Stimulated activated CD4-positive, alpha-beta T cell treated with anti-CD3 and anti-CD28 coated beads, TNF-alpha, amount 100 ng/mL, for 48 hours (primary cell): ENCODE measurements at places on chromosomes 6 and 20.

GRCh38 chr6:3239110-3239830, 11.8 kb upstream of the TUBB2B start:
- no peak for DNase-seq

- DNase-seq = no peak
These were observed 659 bp downstream of the SLC35F1 start for GRCh38 chr6:117907601-117908245.

- DNase-seq = no peak
These were observed 878 bp upstream of the HLA-DMA start for GRCh38 chr6:32953775-32954174.

DNA sequence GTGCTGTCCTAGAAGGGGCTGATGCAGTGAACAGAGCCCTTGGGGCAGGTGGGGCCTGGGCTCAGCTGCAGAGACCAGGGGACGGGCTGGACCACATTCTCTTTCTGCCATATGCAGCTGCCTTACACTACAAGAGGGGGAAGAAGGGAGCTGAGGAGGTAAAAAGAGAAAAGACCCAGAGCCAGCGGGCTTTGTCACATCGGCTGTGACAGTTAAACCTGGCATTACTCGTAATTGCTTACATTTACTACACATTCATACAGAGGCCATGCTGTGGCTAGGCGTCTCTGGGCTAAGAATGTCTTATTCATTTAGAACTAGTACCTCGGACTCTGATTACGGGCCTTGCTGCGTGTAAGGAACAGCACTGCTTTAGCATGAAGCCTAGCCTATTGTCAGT, 12.8 kb upstream of the MAS1L start:
- no peak for DNase-seq

DNA sequence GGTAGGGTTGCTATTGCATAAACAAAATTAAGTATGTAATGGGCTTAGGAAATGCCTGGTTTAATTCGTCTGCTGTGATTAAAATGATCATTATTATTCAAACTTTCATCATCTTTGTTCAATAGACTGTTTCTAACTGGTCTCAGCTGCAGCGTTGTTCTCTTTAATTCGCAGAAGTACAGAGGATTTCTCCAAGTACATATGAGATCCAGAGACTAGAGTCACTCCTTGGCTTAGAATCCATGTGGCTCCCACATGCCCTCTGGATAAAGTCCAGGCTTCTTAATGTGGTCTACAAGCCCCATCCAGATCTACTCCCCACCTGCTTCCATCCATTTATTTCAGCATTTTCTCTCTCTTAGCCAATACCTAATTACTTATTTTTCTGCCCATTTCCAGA, 1.1 kb upstream of the ZBTB24 start:
- no peak for DNase-seq

GRCh38 chr6:73747289-73747688, 51.3 kb downstream of the CD109 start:
- DNase-seq = no peak

- DNase-seq = no peak
These were observed 83.3 kb downstream of the HIVEP2 start for GRCh38 chr6:142861711-142862110.

DNA sequence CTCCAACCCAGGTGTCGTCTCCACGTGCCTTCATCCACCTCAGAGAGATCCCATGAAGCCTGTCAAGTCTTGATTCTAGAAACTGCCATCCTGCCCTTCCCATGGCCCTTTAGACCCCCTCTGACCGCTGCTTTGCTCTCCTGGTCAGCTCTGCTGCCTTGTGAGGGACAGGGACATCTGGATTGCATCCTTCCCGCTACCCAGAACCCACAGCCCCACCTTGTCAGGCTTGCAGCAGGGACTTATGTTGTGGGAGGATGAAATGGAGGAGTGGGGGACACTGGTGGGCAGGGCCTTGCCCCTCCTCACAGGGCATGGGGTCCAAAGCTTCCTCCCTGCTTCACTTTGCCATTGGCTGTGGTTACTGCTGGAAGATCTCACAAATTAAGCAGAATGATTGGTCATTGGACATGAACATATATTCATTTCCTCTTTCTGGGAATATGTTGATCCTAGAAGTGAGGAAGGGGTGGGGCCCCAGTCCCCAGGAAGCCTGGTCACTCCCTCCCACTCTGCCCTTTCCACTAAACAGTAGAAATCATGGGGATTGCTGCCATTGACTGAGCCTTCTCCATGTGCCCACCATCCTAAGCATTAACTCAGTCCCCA, 4.5 kb downstream of the GLP1R start:
- no peak for DNase-seq

- no peak for DNase-seq
These were observed 103.1 kb upstream of the RIN2 start for GRCh38 chr20:19654921-19655320.

DNA sequence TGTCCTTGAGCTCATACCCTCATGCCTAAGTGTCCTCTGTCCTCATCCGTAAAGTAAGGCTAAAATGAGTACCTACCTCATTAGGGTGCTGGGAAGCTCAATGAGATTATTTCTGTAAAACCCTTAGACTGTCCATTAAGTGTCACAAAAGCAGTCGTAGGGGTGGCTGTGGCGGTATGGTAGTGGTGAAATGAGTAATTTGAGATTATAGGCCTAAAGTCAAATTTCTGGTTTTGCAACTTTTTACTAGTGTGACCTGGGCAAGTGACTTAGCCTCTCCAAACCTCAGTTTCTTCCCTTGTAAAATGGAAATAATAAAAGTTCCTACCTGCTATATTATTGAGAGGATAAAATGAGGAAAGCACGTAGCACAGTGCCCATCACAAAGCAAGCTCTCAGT, 148.2 kb upstream of the AKAP12 start:
- DNase-seq = no peak

DNA sequence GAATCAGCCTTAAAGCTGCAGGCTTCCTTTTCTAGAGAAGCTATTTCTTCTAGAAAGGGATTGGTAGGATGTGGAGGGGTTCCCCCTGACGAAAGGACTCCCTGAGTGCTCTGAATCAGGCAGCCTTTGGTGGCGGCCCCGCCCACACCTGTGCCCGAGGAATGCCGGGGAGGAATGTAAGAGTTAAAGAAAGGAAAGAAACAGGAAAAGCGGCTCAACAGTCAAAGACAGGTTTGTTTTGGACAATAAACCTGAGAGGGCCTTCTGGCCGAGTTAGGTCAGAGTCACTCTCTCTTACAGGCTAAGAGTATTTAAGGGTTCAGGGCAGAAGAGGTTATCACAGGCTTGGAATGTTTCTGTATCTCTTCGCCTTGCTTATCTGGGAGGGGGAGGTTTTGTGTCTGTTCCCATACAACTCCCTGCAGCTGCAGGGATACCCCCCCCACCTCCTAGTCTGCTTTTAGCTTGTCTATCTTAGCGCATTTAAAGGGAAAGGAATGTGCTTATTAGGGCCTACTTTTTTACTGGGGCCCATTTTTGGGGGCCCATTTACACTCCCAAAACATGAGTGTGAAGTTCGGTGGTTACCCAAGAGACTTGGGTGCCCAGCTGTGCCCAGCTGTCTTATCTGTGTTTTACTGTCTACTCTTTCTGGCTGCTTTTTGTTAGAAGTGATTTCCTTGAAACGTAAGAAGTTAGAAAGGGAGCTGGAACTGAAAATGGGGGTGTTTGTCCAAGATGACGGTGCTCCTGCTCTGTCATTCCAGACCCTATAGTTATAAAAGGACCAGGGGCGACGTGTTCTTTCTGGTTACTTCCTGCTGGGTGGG, 32.8 kb downstream of the DYNLT1 start:
- DNase-seq = no peak

GRCh38 chr20:51529081-51529681, 13.3 kb downstream of the NFATC2 start:
- peak; percentile 67 for DNase-seq

DNA sequence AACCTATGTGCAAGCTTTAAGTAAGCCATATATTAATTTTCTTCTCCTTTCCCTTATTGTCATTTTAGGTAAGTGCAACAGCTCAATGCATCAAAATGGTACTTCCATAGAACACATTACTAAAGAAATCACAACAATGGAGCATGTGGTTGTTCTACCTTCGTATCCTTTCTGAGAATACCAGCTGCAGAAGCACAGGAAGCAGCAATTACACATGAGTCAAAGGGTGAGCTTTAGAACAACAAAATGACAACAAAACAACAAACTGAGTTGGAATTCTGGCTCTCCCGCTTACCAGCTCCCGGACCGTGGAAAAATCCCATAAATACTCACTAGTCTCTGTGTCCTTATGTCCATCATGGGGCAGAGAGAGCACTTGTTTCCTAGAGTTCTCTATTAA, 108.9 kb downstream of the BCAS1 start:
- DNase-seq = no peak

- DNase-seq = no peak
These were observed 13.9 kb downstream of the MCM9 start for GRCh38 chr6:118921084-118921483.

GRCh38 chr20:40583636-40584035, 105.4 kb downstream of the MAFB start:
- no peak for DNase-seq

DNA sequence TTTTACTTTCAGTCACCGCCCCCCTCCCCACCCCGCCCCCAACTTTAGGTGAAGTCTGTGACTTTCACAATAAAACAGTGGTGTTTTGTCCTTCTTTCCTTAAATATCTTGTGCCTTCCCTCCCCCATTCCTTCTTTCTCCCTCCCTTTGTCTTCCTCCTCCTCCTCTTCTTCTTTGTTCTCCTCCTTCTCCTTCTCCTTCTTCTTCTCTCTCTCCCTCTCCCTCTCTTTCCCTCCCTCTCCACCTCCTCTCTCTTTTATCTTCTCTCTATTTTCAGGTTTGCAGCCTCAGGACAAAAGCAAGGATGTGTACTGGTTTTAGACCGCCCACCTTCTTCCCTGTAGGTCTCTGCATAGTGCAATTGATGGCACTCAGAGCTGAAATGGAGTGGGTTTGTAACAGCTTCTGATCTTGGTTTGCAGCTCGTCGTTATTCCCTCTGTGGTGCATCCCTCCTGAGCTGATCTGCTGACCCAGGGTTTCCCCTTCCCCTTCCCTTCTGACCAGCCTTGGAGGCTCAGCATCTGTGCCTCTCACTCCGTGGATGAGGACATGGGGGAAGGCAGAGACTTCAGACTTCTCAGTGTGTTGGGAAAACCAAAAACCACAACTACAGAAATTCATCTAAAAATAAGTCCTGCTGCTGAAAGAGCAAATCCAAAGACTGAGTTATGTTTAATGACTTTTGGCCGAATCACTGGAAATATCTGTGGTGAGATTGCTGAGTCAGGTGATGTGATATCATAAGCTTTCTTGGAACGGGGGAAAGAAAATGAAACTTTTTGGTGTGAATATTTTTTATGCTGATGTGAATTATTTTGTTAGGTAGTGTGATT, 6.9 kb downstream of the VGLL2 start:
- no peak for DNase-seq

- no peak for DNase-seq
These were observed 126.7 kb upstream of the NOX3 start for GRCh38 chr6:155582016-155582991.

DNA sequence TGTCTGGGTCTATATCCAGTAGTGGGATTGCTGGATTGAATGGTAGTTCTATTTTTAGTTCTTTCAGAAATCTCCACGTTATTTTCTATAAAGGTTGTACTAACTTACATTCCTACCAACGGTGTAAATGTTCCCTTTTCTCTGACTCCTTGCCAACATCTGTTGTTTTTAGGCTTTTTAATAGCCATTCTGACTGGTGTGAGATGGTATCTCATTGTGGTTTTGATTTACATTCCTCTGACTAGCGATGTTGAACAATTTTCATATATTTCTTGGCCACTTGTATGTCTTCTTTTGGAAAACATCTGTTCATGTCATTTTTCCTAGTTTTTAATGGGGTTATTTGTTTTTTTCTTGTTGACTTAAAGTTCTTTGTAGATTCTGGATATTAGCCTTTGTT, 99.3 kb downstream of the BMP2 start:
- no peak for DNase-seq

DNA sequence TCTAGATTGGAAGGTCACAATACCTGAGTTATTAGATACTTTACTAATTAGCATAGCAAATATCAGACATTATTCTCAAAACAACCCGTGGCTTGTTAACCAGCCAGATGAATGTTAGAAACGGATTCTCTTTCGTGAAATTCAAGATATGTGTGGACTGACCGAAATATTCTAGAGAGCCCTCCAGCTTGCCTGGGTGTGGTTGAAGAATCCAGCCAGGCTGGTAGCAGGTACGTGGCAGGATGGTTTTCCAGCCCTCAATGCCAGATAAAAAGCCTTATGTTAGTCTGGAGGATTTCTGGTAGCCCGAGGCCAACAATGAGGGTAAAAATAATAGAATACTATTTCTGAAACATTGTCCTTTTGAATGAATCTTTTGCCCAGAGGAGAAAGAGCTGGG, 19.3 kb downstream of the ECT2L start:
- DNase-seq = no peak

DNA sequence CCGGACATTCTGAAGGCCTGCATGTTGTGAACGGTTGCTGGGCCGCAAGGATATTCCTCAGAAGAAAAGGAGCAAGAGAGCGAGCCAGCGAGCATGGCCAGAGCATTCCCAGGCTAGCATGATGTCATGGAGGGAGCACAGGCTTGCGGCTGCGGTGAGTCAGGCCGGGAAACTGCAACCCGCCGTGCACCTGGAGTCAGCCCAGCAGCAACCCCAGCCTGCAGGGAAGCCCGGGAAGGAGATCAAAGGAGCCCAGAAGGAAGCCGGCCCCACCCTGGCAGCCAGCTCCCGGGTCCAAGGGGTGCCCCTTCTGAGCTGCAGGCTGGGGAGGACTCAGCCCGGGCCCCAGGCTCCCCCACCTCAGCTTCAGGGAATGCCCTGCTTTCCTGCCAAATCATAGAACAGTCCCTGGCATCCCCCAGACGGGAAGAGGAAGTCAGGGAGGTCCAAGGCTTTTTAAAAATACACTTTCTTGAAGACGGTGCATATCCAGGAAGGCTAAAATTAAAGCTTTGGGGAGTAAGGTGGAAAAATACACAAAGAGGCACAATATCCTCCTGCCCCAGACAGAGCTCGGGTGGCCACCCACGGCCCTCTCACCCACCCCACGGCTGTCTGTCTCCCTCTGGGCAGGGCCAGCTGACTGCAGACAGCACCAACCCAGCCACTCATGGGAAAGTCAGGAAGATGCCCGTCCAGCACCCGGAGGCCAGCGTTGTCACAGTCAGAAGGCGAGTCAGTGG, 53.7 kb downstream of the BMP7 start:
- DNase-seq = no peak

GRCh38 chr6:76134651-76135050, 62.2 kb upstream of the IMPG1 start:
- DNase-seq = no peak

- no peak for DNase-seq
These were observed 13.1 kb downstream of the TFAP2A start for GRCh38 chr6:10401632-10402223.

GRCh38 chr20:37821696-37822095, 81.2 kb upstream of the VSTM2L start:
- no peak for DNase-seq
